Activated CD4-positive, alpha-beta T cell treated with anti-CD3 and anti-CD28 coated beads, Interleukin-2, amount 10 ng/mL, durations not matched to agents 7 days and 5 days (primary cell): ENCODE measurements at places on chromosomes 6 and 20. TPM values are rescaled to one million over a fixed set of nuclear protein-coding genes. Genes with fewer than 3 reads are reported as not detected.
A peak's percentile ranks its signal among the peaks of the same experiment; 100 is the strongest.

DNA sequence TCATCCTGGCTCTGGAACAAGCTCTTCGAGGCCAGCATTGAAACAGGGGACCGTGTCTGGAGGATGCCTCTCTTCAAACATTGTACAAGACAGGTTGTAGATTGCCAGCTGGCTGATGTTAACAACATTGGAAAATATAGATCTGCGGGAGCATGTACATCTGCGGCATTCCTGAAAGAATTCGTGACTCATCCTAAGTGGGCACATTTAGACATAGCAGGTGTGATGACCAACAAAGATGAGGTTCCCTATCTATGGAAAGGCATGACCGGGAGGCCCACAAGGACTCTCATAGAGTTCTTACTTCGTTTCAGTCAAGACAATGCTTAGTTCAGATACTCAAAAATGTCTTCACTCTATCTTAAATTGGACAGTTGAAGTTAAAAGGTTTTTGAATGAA lies 3.6 kb upstream of the CDKN1A start:
- no peak for DNase-seq

- peak; percentile 22 for DNase-seq
Measured at GRCh38 chr6:63764318-63764916, 128.8 kb downstream of the PHF3 start.

Gene RHAG
- total RNA-seq, result not detected

DNA sequence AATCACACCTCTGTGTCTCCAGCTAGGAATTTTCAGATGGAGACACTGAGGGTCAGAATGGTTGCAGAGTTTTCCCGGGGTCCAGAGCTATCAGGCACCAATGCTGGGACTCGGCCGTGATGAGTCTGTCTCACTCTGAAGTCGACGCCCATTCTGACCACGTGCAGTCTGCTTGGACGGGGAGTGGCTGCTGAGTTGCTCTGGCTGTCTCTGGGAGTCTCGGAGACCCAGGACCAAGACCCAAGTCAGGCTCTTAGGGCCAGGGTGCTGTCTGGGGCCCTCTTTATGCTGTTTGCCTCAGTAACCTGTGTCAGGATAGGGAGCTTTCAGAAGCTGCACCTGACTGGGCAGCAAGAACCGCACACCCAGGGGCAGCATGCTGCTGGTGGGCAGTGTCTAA lies 4.6 kb downstream of the IP6K3 start:
- no peak for DNase-seq

- no peak for DNase-seq
Measured at GRCh38 chr6:159445351-159445750, 247.7 kb downstream of the SOD2 start.

DNA sequence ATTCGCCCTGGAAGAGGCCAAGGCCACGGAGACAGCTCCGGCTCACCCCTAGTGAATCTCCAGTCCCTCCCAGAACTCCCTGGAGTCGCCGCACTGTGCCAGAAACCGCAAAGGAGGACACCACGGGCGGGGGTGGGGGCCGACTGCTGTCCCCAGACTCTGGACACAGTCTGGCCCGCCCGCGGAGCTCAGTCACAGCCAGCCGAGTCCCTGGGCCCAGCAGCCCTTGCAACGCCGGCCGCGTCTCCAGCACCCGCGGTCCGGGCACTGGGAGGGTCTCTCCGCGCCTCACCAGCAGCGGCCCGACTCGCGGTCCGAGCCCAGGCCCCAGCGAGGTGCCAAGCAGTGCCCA lies 518 bp downstream of the PEX6 start:
- peak; percentile 17 for DNase-seq

DNA sequence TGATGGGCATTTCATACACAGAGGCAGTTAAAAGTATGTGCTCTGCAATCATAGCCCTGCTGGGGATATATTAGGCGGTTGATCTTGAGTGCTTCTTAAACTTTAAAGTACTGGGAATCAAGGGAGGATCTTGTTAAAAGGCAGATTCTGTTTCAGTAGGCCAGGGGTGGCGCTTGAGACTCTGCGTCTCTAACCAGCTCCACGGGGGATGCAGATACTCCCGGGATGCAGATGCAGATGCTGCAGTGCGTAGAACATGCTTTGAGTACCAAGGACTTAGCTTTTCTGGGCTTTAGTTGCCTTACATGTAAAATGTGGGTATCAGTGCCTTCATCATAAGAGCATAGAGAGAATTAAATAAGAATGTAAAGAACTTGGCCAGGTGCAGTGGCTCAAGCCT lies 44.4 kb upstream of the ENPP5 start:
- DNase-seq, result no peak

GRCh38 chr6:154649721-154650120 lies 83.5 kb upstream of the SCAF8 start:
- DNase-seq, result no peak

- DNase-seq, result no peak
Measured at GRCh38 chr6:70839286-70840266, 117.3 kb downstream of the B3GAT2 start.

DNA sequence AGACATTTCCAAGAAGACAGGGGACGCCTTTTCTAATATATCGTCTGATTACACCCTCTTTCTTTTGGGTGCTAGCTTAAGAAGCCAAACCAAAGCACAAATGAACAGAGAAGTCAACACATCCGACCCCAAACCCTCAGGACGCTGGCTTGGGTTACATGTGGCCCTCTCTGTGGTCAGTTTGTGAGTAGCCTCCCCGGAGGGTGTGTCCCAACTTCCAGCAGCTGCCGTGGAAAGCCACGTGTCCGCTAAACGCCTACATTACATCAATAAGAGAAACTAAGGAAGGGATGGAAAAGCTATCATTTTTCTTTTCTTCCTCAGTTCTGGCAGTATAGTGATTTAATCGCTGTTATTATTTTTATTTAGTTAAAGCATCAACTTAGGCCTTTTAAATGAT lies 487 bp upstream of the BMP6 start:
- no peak for DNase-seq

Gene SIRPD
- total RNA-seq, result 0.17 TPM

Gene TGM3
- total RNA-seq, result not detected

Gene MTHFD1L
- total RNA-seq, result 34.9 TPM
